C1 segment of cervical spinal cord (tissue), 14 donors: ENCODE measurements at places on chromosomes 5 and 9.

- DNase-seq: no peak
These were observed 101.8 kb downstream of the SPRY4 start for GRCh38 chr5:142222866-142223558.

GRCh38 chr5:98927242-98927988, 1.4 kb downstream of the CHD1 start:
- peak; percentile 6 for DNase-seq

DNA sequence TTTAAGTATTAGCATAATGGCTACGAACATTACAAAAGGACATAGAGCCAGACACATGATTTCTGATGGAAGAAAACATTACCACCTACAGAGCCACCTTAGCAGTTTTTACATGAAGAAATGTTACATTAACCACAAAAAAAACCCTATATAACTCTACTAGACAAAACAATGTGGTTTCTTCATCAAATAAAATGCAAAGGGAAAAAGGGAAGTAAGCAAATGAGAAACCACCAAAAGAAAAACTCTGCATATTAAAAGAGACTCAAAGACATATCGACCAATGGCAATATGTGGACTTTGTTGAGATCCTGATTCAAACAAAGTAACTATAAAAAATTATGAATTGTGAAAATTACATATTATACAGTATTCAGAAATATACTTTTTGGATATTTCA, 132.7 kb downstream of the TSSK1B start:
- no peak for DNase-seq

DNA sequence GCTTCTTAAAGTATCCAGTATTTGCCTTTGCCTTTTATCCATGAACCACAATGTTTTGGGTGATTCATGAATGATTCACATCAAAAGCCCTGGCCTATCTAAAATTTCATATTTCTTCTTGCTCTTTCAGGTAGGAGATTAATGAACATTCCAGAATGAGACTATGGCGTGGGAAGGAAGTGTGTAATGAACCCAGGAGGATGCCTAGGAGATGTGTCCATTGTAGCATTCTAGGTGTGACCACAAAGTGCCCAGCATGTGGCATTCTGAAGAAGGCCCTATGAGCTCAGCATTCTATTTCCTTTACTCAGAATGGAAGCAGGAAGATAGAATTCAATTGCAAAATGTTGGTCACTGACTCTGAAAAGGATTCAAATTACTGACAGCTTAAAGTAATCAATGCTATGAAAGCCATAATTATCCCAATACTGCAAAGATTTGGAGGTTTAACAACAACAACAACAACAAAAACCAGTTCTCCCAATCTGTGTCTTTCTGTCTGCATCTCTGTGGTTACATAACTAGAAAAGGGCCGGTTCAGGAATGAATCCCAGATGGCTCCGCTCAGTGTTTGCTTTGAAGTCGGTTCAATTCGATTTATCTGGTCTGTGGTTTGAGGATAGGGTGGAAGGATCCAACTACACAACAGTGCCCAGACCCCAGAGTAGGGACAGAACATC, 126.7 kb downstream of the FOXD1 start:
- no peak for DNase-seq

GRCh38 chr9:80059979-80060378, 488.2 kb downstream of the TLE4 start:
- no peak for DNase-seq

DNA sequence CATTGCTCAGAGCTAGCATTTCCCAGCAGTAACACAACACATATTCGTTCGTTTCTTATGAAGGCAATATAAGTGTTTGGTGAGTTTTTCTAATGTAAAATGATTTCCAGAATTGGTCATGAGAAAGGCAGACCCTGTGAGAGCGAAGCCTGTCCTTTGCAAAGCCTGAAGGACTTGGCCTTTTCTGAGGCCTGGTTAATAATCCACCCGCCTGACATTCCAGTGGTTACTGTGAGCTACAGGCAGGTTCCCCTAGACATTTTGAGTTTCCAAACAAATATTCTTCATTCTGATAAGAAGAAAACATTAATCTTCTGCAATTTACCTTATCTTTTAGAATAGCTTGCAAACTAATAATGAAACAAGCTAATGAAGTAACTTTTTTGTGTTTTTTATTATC, 38.0 kb downstream of the ADAMTS16 start:
- DNase-seq: no peak

DNA sequence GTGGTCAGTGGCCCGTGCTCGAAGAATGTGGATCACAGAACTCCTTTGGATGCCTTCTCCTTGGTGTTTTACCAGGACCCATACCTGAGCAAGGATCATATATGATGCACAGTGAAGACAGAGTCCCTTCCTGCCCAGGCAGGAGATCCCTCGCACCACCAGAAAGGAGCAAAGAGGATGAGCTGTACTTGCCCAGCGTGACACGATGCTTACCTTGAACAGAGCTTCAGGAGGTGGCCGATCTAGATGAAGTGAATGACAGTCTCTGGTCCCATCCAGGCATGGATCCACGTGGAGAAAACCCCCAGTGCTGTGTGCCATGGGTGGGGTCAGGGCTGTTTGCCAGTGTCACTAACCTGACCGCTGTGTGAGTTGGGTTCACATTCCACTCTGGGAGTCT, 455.4 kb downstream of the GADD45G start:
- no peak for DNase-seq

GRCh38 chr5:25567881-25568280, 923.1 kb upstream of the CDH10 start:
- DNase-seq: no peak

DNA sequence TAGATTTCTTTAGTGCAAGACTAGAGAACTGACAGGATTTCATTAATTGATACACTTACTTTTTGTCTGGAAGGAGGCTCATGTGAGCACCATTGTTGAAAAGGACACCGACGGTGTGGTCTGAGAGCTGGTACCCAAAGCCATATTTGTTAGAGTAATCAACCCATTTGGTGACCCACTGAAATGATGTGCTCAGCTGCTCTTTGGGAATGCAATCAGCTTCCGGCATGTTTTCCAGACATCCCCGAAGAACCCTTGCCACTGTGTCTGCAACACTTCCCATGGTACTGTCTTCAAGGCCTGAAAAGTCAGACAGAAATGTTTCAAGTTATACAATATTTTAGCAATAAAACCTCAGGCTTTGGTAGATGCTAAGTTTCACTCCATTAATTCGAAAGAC, 4.4 kb downstream of the PLK2 start:
- no peak for DNase-seq

DNA sequence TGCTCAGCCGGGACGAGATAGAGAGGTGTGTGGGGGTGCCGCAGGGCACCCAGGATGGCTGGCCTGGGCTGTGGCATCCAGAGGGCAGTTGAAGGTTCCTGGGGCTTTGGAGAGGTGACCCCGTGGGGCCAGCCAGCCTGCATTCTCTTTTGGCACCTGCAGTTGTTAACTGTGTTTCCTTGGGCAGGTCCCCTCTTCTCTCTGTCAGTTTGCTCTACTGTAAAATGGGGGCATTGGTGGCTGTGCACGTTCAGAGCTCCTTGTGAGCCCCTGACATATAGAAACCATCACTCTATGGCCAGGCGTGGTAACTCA, 8.5 kb downstream of the ZDHHC12 start:
- no peak for DNase-seq

DNA sequence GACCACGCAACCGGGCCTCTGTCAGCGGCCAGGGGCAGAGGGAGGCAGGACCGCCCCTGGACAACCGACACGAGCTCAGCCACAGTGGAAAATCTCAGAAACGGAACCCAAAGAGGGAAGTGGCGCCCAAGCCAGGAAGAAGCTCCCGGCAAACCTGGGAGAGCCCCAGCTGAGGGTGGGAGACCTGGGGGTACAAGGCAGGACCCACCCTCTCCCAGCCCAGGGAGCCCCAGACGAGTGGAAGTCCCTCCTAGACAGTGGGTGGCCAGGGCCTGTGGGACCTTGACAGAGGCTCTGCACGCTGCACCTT, 3.0 kb downstream of the SLC12A7 start:
- no peak for DNase-seq

GRCh38 chr9:89305868-89306267, 5.1 kb upstream of the CKS2 start:
- DNase-seq: no peak

DNA sequence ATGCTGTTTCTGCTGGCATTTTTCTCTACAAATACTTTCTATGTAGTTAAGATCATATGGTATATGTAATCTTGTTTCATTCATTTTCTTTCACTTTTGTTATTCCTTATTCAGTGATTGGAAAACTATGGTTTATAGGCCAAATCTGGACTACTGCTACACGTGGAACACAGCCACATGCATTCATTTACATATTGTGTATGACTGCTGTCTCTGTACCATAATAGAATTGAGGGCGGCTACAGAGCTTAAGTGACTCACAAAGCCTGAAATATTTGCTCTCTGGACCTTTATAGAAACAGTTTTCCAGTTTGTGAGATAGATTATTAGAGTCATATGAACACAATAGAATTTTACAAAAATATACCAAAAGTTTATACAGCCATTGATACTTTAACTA, 133.6 kb upstream of the CDKN2B start:
- DNase-seq: no peak

DNA sequence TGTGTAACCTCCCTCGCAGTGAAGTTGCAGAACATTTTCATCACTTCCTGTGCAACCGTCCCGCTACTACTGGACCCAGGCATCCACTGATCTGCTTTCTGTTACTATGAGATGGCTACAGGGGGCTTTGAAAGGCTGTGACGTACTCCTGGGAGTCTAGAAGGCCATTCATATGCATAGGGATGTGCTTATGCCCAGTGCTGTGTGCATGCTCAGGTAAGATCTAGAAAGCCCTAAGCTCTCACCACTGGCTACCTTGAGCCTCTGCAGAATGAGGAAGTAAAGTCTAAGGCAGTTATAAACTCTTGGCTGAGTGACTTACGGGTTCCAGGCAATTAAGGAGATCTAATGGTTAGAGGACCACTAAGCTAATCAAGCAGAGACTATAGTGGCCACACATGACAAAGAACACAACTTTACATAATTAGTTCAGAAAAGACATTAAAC, 11.8 kb downstream of the HNRNPAB start:
- DNase-seq: no peak

- DNase-seq: no peak
These were observed 80.3 kb upstream of the EQTN start for GRCh38 chr9:27377147-27377807.

- peak; percentile 90 for DNase-seq
These were observed 948 bp upstream of the FAM53C start for GRCh38 chr5:138336952-138337684.

- no peak for DNase-seq
These were observed 1237.8 kb upstream of the ACO1 start for GRCh38 chr9:31146485-31147166.

DNA sequence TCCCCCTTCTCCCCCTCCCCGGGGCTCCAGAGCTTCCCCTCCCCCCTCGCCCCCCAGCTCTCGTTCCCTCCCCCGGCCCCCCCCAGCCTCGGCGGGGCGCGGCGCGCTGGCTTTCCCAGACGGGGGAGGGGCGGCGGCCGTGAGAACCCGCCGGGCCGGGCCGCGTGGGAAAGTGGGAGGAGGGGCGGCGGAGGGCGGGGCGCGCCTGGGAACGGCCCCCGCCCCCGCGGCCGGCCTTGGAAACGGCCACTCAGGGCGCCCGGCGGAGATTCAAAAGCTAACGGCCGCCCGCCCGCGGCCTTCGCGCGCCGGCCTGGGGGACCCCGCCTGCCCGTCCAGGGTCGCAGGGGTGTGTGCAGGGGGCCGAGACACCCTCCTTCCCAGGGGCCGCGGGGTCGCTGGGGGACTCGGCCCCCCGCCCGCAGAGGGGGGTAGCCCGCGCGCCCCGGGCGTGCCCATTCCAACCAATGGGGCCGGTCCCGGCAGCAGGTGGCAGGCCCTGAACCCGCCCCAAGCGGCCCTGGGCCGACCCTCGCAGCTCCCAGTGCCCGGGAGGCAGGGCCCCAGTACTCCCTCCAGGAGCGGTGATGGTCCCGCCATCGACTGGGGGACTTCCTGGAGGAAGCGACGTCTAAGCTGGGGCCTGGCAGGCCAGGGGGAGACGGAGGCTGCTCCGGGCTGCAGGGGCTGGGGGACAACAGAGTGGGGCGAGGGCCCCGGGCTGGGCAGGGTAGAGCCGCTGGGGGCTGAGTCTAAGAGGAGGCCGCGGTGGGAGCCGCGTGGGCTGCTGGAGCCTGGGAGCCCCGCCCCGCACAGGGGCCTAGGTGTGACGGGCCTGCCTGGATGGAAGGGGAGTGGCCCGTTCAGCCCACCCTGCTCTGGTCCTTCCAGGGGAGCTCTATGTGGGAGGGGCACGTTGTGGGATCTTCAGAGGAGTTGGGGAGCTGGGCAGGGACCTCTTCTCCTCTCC, 14.2 kb upstream of the NRARP start:
- DNase-seq: no peak

GRCh38 chr5:39558541-39558940, 133.8 kb upstream of the DAB2 start:
- no peak for DNase-seq

DNA sequence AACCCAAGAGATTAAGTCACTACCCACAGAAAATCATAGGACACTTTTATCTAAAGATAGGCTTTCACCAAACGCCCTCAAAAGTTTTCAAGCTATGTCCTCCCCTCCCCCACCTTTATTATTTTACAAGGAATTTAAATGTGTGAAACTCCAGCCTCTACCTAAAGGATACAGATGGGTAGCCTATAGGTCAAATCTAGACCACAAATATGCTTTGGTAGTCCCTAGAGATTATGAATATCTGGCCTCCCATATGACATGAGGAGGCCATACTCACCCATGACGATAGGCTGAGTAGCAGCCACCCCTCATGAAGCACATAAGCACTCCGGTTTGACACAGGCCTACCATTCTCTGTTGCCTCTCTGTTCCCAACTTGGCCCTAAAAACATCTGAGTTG, 11.9 kb downstream of the SIL1 start:
- no peak for DNase-seq

- DNase-seq: no peak
These were observed 22.6 kb downstream of the ANKS6 start for GRCh38 chr9:98773721-98774120.

DNA sequence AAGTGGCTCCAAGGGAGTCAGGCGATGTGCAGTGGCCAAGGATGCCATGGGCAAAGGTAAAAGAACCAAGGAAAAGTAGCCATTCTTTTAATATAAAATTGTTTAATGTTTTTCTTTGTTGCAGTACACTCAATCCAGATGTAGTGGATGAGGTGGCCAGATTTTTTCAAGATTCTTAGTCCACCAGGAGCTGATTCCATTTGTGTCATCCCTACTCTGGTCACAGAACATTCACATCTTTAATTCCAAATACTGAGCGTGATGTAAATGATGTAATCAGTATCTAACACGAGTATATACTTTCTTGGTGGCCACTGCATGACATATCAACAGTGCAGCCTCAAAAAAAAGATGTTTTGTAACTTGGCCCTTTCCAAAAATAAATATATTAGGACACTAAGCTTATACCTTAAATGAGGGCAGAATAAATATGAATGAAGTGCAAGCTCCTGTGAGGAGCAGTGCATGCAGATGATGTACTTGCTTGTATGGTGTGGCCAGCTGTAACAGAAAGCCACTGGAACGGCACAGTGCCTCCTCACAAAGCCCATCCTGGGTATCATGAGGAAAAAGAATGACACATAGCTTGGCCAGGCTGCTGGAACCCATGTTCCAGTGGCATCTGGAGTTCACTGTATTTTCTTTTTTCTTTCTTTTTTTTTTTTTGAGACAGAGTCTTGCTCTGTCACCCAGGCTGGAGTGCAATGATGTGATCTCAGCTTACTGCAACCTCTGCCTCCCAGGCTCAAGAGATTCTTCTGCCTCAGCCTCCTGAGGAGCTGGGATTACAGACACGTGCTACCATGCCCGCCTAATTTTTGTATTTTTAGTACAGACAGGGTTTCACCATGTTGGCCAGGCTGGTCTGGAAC, 6.5 kb upstream of the SPATA24 start:
- DNase-seq: no peak
